B cell (primary cell): ENCODE measurements at places on chromosomes 3 and 15. TPM values are rescaled to one million over a fixed set of nuclear protein-coding genes. Genes with fewer than 3 reads are reported as not detected.
A peak's percentile ranks its signal among the peaks of the same experiment; 100 is the strongest.

Gene DPPA2
- total RNA-seq: not detected in 2 replicates

Gene P3H2
- total RNA-seq: not detected in 2 replicates

GRCh38 chr3:64084640-64085039 lies 61.3 kb upstream of the PSMD6 start:
- no peak for DNase-seq

- no peak for DNase-seq
Measured at GRCh38 chr3:30083315-30083714, 523.1 kb upstream of the TGFBR2 start.

DNA sequence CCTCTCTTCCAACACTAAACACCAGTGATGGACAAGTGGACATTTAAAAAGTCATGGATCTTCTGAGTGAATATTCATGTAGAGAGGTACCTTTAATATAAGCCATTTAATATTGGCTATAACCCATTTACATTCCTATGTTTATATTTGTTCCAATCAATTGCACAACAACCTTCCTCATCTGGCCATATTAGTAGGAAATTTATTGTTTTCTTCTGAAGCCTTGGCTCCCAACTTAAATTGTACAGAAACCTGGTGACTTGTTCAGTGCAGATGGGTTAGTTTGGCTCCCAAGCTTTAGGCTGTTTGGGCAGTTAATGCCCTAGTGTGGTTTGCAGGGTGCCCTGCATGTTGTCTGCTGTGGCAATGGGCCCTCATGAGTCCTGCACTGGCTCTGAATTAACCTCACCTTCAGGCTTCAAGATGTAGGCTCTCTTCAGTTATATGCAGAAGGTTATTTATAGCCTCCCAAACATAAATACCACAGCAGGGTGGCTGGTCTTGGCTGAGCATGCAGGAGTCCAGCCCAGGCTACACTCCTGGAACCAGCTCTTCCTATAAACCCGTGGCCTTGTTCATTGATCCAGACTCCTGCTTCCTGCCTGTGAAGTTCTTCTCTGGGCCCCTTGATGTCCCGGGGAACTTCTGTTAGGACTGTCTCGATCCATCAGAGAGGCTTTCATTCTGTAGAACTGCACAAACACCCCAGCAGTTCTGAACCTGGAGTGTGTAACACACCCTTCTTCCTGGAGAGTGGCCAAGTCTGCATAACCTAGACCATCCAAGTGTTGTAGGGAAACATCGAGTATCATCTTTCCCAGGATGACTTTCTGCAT lies 57.0 kb downstream of the DUT start:
- DNase-seq: no peak

DNA sequence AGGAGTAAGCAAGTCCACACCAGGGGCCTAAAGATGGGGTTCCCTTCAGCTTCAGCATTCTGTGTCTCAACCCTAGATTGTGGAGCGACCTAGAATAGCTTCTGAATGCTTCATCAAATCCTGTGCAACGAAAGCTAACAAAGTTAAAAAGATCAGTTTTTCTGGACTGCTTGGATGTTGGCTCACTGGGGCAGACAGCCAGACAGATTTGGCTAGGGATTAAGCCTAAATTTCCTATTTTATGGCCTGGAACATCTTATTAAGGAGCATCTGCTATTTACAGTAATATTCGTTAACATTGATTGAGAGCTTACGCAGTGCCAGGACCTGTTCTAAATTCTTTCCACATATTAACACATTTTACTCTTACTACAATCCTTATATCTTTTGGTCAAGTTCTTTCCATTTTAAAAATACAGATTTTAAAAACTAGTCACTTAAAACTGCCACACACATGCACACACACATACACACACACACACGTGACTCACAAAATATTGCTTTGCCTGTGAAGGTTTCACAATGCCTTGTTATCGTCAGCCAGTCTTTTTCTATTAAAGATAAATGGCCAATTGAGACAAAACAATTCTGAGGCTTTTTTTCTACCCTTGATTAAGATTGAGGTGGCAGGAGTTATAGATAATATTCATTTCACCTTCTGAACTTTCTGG lies 173.3 kb upstream of the SNTN start:
- no peak for DNase-seq

Gene RHOA
- 298 and 306 TPM in 2 replicates for total RNA-seq

DNA sequence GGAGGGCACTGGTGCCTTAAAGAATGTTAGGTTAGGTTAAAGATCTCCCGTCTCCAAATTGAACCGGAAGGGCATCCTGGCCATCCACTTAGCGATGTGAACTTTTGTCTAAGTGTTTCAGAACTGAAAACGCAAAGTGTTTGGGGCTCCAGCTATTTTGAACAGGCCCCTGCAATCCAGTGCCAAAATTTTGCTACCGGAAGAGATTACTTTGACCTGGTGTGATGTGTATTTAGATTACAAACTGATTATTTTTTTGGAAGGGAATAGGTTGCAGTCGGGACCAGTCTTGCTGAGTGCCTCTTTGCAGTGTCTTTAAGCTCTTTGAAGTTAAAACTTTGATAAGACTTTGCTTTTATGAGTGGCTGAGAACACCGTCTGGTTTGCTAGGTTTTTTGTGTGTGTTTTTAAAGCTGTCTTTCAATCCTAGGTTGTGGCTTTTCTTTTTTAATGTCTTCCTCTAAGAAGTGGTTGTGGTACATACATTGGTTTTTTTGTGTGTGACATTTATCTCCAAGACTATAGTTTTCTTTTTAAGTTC lies 179.6 kb downstream of the OR4M2 start:
- DNase-seq: no peak

GRCh38 chr3:114404590-114404989 lies 110.8 kb downstream of the TIGIT start:
- DNase-seq: no peak

GRCh38 chr15:70466895-70467529 lies 296.3 kb downstream of the UACA start:
- DNase-seq: peak; percentile 70

Gene DNAJA4
- 16.9 and 20.0 TPM in 2 replicates for total RNA-seq

Gene CNTN4
- total RNA-seq: 0.05 TPM in 1 of 2 replicates, not detected in the other

Gene CHST14
- 14.7 and 16.7 TPM in 2 replicates for total RNA-seq

DNA sequence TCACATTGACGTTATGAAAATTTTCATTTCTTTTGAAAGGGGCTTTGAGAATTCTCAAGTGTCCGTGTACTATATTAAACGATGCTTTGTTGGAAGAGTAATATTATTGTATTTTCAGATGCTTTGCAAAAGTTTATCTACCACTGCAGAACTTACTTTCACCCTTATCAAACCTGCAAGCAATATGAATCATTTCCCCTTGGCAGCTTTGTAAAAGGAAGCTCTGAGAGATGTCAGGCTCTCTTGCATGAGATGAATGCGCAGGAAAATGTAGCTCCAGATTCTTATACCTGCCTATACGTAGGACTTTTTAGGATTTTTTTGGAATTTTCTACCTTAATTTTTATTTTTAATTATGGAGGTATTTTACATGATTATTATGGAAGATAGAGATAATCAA lies 34.5 kb downstream of the GPD1L start:
- DNase-seq: no peak

Gene CD86
- total RNA-seq: 31.5 and 37.6 TPM in 2 replicates

Gene CCRL2
- 2.3 and 2.6 TPM in 2 replicates for total RNA-seq

DNA sequence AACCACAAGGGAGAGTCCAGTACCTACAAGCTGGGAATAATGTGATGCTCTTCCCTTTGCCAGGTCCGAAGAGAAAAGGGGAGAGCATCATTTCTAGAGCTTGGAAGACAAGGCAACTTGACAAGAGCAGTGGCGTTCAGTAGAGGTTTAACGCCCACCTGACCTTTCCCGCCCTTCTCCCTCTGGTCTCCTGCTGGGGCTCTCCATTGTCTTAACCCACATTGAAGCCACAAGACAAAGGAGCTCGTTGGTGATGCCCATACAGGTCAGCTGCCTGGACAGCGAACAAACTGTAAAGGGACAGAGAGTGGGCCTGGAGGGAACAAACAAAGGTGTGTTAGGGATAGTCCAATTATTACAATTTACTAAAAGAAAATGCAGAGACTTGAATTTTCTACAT lies 13.1 kb upstream of the DUT start:
- DNase-seq: no peak

DNA sequence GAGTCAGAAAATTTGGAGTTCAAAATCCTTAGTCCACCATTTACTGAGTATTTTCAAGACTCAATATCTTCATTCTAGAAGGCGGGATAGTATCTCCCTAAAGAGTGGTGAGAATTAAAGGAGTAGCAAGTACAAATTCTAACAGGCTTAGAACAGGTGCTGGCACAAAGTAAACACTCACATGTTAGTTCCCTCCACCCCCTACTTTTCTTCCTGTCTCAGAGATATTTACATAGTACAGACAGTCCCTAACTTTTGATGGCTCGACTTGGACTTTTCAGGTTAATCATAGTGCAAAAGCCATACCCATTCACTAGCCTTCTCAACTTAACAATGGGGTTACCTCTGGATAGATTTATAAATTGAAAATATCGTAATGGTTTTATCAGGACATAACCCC lies 476.2 kb upstream of the RASGRP1 start:
- DNase-seq: no peak

DNA sequence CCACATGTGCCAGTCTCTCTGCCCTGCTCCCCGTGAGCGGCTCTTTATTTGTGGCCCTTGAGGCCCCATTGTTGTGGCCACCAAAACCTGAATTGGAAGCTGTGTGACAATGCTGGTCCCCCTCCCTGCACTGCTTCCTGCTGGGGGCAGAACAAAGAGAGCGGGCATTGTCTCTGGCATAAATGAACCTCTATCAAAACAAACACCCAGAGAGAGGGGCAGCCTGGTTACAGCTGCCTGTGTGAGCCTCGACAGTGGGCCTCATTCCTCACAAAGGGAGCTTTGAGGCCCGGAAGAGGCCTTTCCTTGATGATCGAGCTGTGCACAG lies 152.9 kb downstream of the IGF1R start:
- no peak for DNase-seq

GRCh38 chr3:18370672-18371071 lies 54.5 kb downstream of the SATB1 start:
- DNase-seq: no peak

Gene PXYLP1
- total RNA-seq: 4.5 and 5.4 TPM in 2 replicates

GRCh38 chr15:101314336-101315125 lies 19.5 kb upstream of the SNRPA1 start:
- DNase-seq: no peak

DNA sequence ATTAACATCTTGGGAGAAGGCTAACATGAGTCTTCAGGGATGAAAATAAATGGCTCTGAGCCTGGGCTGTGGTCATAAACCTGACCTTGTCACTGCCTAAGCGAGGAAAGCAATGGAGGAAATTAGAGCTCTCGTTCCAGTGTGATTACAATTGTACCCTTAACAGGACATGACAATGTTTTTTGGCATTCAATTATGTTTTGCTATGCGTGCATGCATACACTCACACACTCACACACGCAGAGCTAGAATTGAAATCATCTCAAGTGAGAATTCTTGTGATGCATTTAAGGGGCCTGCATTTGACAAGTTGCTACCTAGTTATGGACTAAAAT lies 24.1 kb downstream of the ZNF80 start:
- no peak for DNase-seq

DNA sequence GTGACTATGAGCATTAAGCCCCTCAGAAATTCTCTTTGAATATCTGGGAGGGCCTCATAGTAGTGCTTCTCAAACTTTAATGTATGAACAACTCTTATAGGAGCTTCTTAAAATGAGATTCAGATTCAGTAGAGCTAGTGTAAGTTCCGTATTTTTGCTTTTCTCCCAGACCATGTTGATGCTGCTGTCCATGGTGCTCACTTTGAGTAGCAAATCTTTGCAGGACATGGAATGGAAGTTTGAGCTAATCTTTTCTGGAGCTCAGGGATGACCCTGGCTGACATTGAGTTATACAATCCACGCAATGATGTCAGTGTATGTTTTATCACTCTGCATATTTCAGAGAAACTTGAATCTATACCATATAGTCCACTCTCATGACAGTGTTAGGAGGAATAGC lies 134.2 kb downstream of the OTOL1 start:
- DNase-seq: no peak

GRCh38 chr15:77671362-77672056 lies 38.8 kb upstream of the LINGO1 start:
- DNase-seq: no peak

- no peak for DNase-seq
Measured at GRCh38 chr3:63048367-63049326, 173.4 kb upstream of the CADPS start.

Gene ERICH6
- total RNA-seq: 0.44 TPM in 1 of 2 replicates, not detected in the other

GRCh38 chr3:65893631-65894030 lies 145.1 kb downstream of the MAGI1 start:
- no peak for DNase-seq

Gene MYO9A
- 66.1 and 75.5 TPM in 2 replicates for total RNA-seq

Gene ILDR1
- total RNA-seq: 1.6 and 1.9 TPM in 2 replicates

Gene LRRC31
- total RNA-seq: not detected in 2 replicates

GRCh38 chr3:38027466-38028465 lies 1.7 kb downstream of the PLCD1 start:
- no peak for DNase-seq

Gene NT5DC2
- 8.1 and 11.2 TPM in 2 replicates for total RNA-seq

GRCh38 chr3:158733656-158734055 lies 1.4 kb upstream of the RARRES1 start:
- no peak for DNase-seq

DNA sequence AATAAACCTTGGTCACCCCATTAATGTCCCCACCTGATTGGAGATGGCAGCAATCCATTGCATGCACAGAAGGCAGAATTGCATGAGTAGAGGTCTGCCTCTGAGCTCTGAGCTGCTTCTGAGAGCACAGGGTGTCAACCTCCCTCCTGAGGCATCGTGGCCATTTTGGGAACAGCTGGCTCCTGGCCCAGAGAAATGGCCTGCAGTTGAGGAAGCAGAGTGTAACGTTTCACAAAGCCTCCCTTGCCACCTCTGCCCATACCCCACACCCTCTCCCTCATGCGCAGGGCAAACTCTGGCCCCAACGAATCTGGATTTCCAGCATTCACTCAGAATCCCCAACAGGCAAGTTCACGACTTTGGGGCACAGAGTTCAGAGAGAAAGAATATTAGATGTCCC lies 198.9 kb downstream of the ADAMTS9 start:
- no peak for DNase-seq

DNA sequence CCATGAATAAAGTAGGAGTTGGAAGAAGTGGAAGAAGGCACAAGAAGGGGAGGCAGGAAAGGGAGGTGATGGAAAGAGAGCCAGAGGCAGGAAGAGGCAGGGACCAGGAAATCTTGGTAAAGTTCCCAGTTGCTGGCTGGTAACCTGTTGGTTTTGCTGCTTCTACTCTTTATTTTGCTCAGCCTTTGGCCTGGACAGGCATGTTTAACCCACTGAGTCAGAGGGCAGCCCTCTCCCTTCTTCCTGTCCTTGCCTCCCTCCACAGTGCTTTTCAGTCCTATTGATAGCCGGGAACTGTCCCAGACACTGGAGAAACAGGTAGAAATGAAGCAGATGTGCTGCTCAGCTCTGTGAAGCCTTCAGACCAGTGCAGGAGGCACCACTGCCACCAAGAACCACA lies 43.4 kb upstream of the APEH start:
- DNase-seq: no peak

- peak; percentile 64 for DNase-seq
Measured at GRCh38 chr3:185207931-185208746, 45.7 kb downstream of the EHHADH start.

DNA sequence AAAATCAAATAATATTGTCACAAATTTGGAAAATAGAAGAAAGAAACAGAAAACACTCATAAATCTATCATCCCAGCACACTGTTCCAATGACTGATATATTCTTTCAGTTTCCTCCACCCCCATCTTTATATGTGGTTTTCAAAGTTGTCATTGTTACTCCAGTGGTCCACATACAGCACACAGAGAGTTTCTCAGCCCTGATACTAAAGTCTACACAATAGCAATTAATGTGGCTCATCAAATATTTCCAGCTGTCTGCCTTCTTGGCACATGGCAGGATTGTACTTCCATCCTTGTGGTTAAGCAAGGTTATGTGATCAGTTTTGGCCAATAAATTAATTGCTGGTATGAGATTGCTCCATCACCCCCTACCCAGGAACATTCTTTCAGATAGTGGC lies 221.7 kb downstream of the PDCD6IP start:
- no peak for DNase-seq
